ENCODE measurements at places on chromosomes 7 and 10.

- DNase-seq: no peak
These were observed 134.5 kb downstream of the DYNC1I1 start for GRCh38 chr7:95906851-95907250.

- no peak for DNase-seq
These were observed 134.3 kb downstream of the ARL4A start for GRCh38 chr7:12821746-12822145.

DNA sequence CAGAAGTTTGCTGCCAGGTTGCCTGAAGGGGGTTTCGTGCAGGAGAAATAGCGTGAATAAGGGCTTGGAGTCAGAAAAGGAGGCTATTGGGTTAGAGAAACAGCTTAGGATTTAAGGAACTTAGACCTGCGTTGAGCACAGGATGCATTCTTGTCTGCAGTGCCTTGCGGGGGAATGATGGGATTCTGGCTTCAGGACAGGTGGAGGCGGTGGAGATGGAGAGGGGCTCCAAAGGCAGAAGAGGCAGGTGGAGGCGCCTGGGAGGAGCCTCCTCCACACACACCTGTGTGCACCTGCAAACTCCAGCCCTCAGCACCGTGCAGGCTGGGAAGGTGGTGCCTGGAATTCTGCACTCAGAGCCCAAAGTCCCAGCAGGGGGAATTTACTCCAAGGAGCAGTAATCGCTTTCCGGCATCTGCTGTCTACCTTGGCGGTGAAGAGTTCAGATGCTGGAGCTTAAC, 1.8 kb downstream of the CLIP2 start:
- no peak for DNase-seq

- DNase-seq: no peak
These were observed 32.4 kb downstream of the KMT2E start for GRCh38 chr7:105046414-105046813.

GRCh38 chr7:156999958-157000726, 10.3 kb downstream of the MNX1 start:
- DNase-seq: no peak
